ENCODE measurements at places on chromosomes 16 and 17. TPM values are rescaled to one million over a fixed set of nuclear protein-coding genes. Genes with fewer than 3 reads are reported as not detected.

The SMIM5 gene
- 9.5 TPM for total RNA-seq

The KRT24 gene
- 0.52 TPM for total RNA-seq

The RGS11 gene
- total RNA-seq: 4.5 TPM

The ERI2 gene
- total RNA-seq: 24.2 TPM

The ITGB3 gene
- 13.2 TPM for total RNA-seq

The UNC119 gene
- total RNA-seq: 37.5 TPM

The LRRC75A gene
- total RNA-seq: 0.49 TPM

The CD300LB gene
- 0.49 TPM for total RNA-seq

The KRT14 gene
- 0.52 TPM for total RNA-seq

DNA sequence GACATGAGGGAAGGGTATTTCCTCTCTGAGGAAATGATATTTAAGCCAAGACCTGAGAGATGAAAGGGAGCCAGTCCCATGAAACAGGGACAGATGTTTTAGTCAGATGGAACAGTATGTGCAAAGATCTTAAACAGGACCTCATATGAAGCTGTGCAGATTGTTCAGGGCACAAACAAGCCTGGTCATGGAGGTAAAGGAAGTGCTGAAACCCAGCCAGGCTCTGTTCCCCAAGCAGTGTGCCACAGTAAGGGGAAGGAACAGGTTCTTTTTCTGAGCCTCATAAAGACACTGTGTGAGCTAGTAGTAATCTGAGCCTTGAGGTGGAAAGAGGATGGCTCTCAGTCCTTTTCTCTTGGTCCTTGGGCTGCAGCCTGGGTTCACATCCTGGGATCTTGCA is 159.9 kb downstream of the ANKFN1 start:
- DNase-seq: no peak

DNA sequence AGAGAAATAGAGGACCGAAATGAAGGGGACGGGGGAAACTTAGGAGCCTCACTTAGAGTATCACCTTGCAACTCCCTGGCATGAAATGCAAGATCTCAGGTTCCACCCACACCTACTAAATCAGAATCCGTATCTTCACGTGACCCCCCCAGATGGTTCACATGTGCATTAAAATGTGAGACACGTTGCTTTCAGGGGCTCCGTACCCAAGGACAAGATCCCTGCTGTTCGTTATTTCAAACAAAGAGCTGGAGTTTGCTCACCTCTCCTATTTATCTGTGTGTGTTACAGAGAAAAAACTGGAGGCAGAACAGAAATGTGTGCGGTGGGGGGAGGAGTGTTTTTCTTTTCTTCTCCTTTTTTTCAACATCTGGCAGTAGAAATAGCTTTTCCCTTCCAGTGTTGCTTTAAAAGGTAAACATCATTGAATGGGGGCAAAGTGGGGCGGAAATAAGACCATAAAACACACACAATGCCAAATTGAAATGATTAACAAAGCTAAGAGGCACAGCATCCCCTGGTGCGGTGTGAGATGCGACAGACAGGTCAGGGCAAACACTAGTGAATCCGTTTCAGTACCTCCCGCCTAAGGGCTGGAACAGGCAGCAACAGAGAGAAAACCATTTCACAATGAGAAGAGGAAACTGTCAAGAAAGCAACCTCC is 145.4 kb downstream of the SOX9 start:
- no peak for DNase-seq

DNA sequence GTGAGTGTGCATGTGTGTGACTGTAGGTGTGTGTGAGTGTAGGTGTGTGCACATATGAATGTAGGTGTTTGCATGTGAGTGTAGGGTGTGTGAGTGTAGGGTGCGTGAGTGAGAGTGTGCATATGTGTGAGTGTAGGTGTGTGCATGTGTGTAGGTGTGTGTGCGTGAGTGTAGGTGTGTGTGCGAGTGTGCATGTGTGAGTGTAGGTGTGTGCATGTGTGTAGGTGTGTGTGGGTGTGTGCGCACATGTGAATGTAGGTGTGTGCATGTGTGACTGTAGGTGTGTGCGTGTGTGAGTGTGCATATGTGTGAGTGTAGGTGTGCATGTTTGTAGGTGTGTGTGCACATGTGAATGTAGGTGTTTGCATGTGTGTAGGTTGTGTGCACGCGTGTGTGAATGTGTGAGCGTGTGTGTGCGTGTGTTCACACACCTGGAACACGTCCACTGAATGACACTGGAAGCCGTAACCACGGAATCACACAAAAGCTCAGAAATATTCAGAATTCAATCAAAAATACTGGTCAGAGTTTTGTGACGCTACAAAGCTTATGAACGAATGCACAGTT is 30.6 kb downstream of the MRM3 start:
- no peak for DNase-seq

GRCh38 chr16:5925850-5926249 is 828.3 kb upstream of the EEF2KMT start:
- no peak for DNase-seq

- no peak for DNase-seq
Measured at GRCh38 chr16:79164388-79164995, 436.0 kb downstream of the MAF start.

- no peak for DNase-seq
Measured at GRCh38 chr16:49743203-49743464, 112.8 kb downstream of the ZNF423 start.

GRCh38 chr17:65457183-65457582 is 104.3 kb downstream of the AXIN2 start:
- DNase-seq: no peak

DNA sequence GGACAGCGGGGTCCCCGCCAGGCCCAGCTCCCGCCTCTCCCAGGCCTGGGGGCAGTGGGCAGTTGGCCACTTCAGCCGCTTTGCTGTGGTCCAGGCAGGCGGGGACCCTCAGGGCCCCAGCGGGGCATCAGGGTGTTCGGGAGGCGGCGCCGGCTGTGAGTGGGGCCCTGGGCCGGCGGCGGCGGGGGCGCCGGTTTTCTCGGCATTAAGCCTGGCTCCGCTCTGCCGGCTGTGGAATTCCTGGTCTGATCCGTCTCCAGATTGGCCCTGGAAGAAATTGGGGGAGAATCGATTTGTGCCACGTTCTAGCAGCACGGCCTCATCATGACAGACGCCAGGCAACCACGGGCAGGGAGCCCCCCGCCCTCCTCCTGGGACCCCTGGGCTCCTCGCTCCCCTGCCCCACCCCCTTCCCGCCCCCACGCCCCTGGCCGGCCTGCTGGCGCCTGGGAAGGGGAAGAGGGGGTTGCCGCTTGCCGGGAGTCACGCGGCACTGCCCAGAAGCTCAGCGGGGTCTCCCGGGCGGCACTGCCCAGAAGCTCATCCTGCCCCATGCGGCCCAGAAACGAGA is 28.6 kb upstream of the SSTR5 start:
- DNase-seq: no peak

- no peak for DNase-seq
Measured at GRCh38 chr17:61907361-61907760, 20.4 kb downstream of the INTS2 start.

- peak; percentile 76 for DNase-seq
Measured at GRCh38 chr16:70749006-70749678, 51.8 kb downstream of the VAC14 start.

- no peak for DNase-seq
Measured at GRCh38 chr16:58847902-58848661, 114.0 kb upstream of the GOT2 start.

GRCh38 chr17:48100160-48100559 is 1.1 kb downstream of the CBX1 start:
- DNase-seq: no peak

DNA sequence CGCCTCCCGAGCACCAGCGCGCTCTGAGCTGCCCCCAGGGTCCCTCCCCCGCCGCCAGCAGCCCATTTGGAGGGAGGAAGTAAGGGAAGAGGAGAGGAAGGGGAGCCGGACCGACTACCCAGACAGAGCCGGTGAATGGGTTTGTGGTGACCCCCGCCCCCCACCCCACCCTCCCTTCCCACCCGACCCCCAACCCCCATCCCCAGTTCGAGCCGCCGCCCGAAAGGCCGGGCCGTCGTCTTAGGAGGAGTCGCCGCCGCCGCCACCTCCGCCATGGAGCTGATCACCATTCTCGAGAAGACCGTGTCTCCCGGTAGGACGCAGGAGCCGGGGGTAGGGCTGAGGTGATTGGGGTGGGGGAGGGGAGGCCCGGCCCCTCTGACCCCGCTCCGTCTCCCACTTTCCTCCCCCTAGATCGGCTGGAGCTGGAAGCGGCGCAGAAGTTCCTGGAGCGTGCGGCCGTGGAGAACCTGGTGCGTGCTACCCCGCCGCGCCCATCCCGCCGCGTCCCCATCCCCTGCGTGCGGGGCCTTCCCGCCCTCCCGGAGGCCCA is 329 bp downstream of the KPNB1 start:
- no peak for DNase-seq

- peak; percentile 34 for DNase-seq
Measured at GRCh38 chr16:12059216-12059769, 82.8 kb downstream of the SNX29 start.

- DNase-seq: no peak
Measured at GRCh38 chr17:67682196-67682595, 35.5 kb upstream of the NOL11 start.
